NCI-H1694 treated with DMSO at 0.1 percent for 48 hours (cell line): ENCODE measurements at places on chromosomes 5 and 9.

DNA sequence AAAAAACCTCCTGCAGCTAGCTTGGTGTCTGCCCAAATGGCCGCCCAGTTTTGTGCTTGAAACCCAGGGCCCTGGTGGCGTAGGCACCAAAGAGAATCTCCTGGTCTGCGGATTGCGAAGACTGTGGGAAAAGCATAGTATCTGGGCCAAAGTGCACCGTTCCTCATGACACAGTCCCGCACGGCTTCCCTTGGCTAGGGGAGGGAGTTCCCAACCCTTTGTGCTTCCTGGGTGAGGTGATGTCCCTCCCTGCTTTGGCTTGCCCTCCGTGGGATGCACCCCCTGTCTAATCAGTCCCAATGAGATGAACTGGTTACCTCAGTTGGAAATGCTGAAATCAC, 83.0 kb upstream of the JAK2 start:
- no peak for DNase-seq

DNA sequence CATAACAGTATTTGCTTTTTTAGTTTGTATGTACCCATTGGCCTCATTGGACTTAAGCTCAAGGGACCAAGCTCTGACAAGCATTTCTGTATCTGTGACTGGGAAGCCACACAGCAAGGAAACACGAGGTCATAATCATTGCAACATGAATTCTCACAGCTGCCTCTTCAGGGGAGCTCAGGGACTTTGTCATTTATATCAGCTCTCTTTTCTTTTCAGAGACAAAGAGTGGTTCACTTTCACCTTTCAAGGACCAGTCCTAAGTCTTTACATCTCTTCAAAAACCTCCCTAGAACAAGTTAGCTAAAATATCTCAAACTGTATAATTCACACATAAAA, 58.6 kb downstream of the ADAMTS12 start:
- no peak for DNase-seq

DNA sequence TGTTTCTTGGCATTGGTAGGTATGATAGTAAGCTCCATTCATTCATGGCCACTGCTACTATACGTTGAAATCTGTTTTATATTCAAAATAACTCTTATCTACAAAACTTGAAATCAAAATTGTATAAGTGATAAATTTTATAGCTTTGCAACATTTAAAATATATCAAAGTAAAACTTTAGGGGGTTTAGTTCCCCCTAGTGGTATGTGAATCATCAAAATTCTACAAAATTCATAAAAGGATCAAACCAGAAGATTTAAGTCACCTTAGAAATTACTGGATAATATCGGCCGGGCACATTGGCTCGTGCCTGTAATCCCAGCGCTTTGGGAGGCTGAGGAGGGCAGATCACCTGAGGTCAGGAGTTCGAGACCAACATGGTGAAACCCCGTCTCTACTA, 243.0 kb upstream of the CDH18 start:
- no peak for DNase-seq

GRCh38 chr9:36166168-36166927, 2.8 kb upstream of the CCIN start:
- peak; percentile 56 for DNase-seq
